NCI-H524 (cell line): ENCODE measurements at places on chromosomes 6 and 20.
A peak's percentile ranks its signal among the peaks of the same experiment; 100 is the strongest.

- no peak for DNase-seq
Measured at GRCh38 chr6:126531840-126532239, 191.9 kb downstream of the CENPW start.

- DNase-seq: no peak
Measured at GRCh38 chr6:45783716-45784115, 231.9 kb downstream of the CLIC5 start.

GRCh38 chr20:49163696-49164095 is 24.4 kb downstream of the STAU1 start:
- no peak for DNase-seq

- no peak for DNase-seq
Measured at GRCh38 chr20:6606651-6607050, 160.8 kb upstream of the BMP2 start.

DNA sequence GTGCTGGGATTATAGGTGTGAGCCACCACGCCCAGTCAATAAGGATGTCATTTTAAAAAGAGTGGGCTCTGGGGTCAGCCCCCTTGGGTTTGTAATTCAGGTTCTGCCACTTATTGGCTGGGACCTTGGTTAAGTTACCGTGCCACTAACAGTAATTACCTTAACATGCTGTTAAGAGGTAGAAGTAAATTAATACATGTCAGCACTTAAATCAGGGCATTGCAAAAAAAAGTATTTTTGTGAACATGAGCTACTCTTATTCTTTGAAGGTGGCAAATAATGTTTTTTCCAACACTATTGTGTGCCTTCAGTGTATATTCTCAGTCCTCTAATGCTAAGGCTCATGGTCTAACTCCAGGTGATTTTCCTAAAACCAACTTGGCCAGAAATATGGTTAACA is 109.5 kb downstream of the F13A1 start:
- DNase-seq: no peak

DNA sequence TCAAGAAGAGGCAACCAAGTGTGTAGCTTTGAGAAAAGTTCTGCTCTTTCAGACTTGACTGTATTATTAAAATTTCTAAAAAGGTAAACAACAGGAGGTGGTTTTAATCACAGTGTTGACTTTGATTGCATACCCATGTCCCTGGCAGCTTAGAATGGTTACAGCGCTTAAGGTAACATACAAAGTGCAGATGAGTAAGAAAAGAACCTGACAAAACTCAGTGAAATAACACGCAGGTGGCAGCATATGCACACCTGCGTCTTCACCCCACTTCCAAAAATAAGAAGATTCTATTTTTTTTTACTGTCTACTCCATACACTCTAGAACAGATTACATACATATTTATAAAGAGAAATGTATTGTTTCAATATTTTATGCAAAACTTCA is 233.5 kb downstream of the GMPR start:
- DNase-seq: no peak

GRCh38 chr6:157282284-157282683 is 41.0 kb downstream of the TMEM242 start:
- no peak for DNase-seq

- DNase-seq: no peak
Measured at GRCh38 chr6:128036808-128037570, 136.1 kb upstream of the THEMIS start.

DNA sequence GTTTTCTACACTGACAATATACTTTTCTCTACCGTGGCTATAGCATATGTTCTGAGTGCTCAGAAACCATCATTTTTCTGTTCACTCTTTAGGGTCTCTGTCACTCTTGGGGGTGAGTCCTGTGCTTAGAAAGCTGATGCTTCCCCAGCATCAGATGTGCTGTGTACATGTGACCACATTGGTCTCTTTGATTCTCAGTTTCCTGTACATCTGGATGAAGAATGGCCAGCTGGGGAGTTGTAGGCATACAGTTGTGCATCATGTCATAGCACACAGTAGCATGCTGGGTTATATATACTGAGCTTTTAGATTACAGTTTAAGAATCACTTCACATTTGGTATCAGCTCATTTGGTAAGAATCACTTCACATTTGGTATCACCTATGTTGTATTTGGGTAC is 238.6 kb upstream of the PREP start:
- no peak for DNase-seq

DNA sequence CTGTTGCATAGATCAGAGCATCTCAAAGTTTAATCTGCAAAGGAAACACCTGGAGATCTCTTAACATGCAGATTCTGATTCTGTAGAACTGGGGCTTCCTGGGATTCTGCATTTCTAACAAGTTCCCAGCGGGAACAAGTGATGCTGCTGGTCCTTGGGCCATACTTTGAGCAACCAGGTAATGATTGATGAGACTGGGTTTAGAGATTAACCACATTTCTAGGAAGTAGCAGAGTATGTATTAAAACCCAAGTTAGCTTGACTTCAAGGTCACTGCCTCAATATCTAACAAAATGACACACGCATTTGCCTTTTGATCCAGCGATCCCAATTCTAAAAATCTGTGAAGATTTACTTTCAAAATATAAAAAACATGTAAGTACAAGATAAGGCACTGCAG is 83.0 kb upstream of the DTNBP1 start:
- DNase-seq: no peak

GRCh38 chr6:109313139-109313538 is 69.1 kb downstream of the CD164 start:
- DNase-seq: no peak

- DNase-seq: no peak
Measured at GRCh38 chr6:111663692-111664564, 58.2 kb upstream of the TRAF3IP2 start.

DNA sequence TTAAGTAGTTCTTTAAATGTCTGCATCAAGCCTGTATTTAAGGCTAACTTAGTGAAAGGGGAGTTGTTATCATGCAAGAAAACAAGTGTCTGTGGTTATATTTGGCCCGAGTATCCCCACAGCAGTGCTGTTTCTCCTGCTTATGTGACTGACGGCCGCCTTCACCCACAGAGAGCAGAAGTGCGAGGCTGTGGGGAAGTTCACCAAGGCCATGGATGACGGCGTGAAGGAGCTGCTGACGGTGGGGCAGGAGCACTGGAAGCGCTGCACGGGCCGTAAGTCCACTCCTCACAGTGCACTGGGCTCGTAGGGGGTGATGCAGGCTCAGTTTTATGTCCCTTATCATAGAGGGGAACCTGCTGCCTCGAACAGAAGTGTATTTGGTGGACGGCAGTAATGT is 53.2 kb upstream of the SYNJ2 start:
- DNase-seq: no peak

DNA sequence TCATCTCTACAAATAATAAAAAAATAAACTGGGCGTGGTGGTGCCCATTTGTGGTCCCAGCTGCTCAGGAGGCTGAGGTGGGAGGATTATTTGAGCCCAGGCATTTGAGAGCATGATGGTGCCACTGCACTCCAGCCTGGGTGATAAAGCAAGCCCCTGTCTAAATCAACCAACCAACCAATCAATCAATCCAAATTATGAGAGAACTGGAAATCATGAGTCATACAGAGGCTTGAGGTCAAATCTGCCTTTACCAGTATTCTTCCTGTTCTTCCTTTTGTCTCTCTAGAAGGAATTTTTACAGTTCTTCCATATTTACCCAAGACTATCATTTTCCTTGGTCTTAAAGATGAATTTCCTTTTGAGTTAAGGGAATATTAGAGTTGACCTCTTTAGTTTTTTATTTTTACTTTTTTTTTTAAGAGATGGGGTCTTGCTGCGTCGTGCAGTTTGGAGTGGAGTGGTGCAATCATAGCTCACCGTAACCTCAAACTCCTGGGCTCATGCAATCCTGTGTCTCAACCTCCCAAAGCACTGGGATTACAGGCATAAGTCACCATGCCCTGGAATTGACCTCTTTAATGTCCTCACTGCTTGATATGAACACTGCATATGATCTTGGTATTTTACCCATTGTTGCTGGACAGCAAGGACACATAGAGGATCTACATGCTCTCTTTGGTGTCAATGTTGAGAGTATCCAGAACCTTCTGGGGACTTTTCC is 44.1 kb upstream of the TXNDC5 start:
- DNase-seq: no peak

DNA sequence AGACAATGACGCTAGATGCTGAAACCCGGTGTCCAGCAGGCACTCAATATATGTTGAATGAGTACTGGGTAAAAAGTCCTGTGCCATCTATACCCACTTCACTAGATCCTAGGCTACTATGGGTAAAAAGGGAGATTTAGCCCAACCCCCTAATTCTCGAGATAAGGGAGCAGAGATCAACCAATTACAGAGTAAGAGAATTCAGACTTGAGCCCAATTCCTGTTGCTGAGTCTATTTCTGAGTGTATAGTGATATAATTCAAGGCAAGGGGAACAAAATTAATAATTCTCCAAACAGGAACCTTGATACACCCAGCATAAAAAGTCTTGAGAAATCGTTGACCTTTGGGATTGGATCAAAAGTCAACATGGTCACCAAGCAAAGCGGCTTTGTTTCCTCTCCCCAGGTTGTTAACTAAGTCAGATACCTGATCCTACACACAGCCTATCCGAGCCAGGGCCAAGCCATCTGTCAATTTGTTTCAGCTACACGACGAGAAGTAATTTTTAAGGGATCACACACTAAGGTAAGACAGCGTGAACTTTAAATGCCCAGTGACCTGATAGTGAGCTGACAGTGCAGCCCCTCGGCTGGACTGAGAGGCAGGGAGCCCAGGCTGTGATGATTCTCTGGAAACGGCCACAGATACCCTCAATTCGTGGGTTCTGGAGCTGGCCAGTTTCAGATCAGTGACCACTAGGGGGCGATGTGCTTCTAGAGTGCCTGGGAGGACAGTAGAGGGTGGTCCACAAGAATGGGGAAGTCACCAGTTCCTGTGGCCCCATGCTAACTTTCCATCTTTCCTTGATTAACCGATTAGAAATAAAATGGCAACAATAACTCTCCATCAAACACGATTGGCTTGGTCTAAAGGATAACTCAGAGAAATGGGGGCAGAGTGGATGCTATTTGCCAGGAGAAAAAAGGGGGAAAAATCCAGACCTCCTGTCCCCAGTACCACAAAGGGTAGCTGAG is 46.2 kb downstream of the SLC22A23 start:
- peak; percentile 87 for DNase-seq

DNA sequence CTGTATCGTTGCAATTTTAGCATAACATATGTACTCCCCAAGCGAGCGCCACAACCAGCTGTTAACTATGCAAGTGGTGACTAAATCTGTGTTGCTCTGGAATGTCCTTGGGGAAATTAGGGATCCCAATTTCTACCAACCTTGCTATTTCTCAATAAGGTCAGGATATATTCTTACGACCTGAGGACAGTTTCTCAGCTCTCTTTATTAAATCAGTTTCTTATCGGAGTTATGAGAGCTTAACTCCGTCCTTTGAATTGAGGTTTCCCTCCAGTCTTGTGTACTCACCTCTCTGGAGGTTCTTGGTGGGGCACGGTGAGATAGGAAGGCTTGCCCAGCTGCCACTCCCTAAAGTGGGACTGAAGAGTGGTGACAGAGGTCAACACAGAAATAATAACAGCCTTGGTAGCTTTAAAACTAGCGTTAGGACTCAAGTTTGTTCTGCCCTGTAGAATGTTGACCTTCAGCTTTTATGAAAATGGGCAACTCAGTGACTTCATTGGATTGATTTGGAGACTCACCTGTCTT is 694 bp downstream of the MRPS18B start:
- DNase-seq: peak; percentile 44

GRCh38 chr20:63680857-63681608 is 15.4 kb upstream of the TNFRSF6B start:
- no peak for DNase-seq

DNA sequence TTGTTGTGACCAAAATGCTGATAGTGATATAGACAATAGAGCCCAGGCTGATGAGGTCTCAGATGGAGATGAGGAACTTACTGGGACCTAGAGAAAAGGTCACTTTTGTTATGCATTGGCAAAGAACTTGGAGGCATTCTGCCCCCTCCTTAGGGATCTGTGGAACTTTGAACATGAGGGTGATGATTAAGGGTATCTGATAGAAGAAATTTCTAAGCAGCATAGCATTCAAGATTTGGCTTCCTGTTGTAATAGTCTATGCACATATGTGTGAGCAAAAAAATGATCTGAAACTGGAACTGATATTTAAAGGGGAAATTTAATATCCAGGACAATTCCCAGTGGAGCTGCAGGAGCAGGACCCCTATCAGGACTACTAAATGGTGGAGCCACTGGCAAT is 17.1 kb downstream of the HLA-A start:
- no peak for DNase-seq

DNA sequence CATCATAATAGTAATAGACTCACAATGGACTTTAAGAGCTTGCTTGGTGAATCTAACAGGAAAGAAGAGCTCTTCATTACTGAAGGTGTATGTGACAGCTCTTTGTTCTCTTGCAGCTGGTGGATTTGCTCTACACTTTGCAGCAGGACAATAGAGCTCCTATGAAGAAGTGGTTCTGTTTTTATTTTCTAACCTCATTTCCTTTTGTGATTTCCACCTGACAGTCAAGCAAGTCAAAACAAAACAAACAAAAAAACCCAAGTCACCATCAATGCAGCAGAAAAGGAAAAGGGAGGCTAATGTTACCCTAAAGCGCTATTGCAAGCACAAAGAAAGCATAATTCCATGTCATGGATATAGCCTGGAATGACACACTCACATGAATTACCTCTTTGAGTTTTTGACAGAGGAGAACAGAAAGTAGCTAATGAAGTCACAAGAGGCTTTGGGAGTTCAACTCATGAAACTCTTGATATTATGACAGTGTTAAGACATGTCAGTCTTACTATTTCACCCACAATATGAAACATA is 1188.1 kb downstream of the EPHA7 start:
- no peak for DNase-seq

DNA sequence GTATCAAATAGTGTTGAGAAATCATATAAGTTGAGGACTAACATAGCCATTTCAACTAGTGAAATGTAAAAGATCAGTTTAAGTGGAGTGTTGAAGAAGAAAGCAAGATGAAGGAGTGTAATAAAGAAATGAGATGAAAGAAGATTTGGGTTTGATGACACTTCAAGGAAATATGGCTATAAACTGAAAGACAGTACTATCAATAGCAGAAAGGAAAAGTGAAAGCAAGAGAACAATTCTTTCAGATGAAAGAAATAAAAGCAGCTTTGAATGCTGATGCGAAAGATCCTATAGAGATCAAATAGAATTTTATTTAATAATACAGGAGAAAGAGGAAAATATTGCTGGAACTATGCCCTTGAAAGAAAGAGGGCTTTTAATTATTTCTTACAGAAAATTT is 92.8 kb upstream of the PRSS16 start:
- no peak for DNase-seq

- no peak for DNase-seq
Measured at GRCh38 chr6:170476360-170476759, 76.7 kb downstream of the PSMB1 start.

- no peak for DNase-seq
Measured at GRCh38 chr6:77644102-77644705, 8.6 kb upstream of the MEI4 start.

GRCh38 chr6:20366082-20366830 is 35.4 kb upstream of the E2F3 start:
- DNase-seq: no peak

- DNase-seq: no peak
Measured at GRCh38 chr6:24325978-24326377, 31.9 kb downstream of the DCDC2 start.

GRCh38 chr6:52549428-52549827 is 27.4 kb downstream of the TRAM2 start:
- DNase-seq: no peak
